Mammary epithelial cell (primary cell): ENCODE measurements at places on chromosomes 5 and 9.

- no peak for DNase-seq
Measured at GRCh38 chr5:17090839-17091238, 126.6 kb upstream of the BASP1 start.

DNA sequence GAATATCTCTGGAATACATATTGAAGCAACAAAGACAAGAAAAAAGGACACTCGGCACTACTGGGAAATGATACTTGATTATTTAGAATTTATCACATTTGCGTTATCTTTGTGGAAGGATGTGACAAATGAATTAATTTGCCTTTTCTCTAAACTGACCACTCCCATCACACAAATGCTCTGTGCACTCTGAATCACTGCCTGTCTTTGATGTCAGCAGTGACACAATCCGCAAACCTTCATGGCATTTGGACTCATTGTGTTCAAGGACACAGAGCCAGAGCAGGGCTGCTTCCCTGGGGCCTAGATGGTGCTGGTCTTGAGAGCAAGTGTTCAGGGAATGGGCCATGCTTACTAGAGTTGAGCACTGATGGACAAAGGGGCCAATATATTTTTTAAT, 4.9 kb upstream of the KIF4B start:
- DNase-seq: no peak

GRCh38 chr9:106619211-106619610, 243.8 kb upstream of the ZNF462 start:
- peak; percentile 66 for DNase-seq

- no peak for DNase-seq
Measured at GRCh38 chr9:93099551-93100275, 3.7 kb downstream of the CARD19 start.

DNA sequence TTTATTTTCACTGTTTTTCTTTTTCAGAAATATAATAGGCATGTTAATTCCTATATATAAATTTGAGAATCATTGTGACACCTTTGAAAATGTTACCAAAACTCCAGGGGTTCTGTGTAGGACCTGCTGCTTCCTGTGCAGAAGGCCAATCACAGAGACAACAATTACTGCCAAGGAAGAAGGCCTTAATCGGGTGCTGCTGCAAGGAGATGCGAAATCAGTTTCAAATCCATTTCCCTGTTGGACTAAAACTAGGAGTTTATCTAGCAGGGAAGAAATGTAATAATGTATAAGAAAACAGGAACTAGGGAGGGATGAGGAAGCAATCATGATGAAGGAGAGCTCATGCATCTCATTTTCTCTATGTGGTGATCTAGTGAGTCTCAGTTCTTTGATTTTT, 209.7 kb upstream of the NUDT12 start:
- no peak for DNase-seq

DNA sequence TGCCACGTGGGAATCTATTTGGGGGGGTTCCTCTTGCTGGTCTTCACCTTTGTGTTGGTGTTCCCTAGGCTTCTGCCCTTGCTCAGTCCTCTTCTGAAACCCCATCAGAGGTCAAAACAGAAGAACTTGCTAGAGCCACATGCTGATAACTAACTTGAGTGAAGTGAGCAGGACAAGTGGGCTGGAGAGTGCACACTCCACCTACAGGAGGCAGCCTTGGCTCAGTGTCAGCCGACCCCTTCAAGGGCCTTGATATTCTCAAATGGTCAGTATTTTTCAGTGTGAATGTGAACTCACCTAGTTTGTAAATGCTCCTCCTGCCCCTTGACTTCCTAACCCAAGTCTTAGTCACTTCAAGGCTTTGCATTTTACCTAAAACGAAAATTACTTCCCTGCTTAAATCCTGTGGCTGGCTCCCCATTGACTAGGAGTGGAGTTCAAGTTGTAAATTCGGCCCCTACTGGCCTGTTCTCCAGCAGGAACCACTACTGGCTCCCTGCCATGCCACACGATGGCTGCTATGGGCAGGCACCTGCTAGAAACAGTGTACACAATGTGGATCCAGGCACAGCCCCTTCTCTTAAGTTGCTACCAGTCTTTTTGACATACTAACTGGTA, 3.6 kb upstream of the SLC1A3 start:
- no peak for DNase-seq

GRCh38 chr9:6330958-6331634, 2.9 kb downstream of the TPD52L3 start:
- DNase-seq: no peak

GRCh38 chr5:148314731-148315130, 2.5 kb downstream of the SPINK7 start:
- no peak for DNase-seq

DNA sequence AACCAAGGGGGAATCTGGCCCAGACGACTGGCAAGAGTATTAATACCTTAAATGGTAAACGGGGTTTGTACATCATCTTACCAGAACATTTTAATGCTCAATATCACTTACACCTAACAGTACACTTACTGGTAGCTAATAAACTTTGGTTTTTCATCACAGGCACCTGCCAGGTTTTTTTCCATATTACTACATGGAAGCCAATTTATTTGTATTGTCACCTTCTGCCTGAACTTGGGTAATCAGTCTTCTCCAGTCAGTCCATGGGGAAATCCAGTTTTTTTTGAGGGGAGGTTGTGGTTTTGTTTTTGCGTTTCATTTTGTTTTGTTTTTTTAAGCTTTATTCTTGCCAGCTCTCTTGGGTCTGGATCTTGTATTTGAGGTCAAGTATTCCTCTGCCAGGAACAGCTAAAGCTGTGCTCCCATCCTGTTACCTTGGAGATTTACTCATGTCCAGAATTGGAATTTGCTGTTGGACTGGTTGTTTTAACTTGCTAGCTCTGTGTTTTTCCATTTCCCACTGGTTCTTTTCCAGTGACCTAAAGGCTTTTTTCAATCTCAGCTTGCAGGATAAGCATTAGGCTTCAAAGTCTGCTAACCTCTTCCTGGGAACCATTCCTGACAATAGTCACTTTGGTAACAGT, 11.1 kb upstream of the NADK2 start:
- DNase-seq: no peak

- DNase-seq: peak; percentile 43
Measured at GRCh38 chr9:100216178-100216787, 117.2 kb downstream of the INVS start.

DNA sequence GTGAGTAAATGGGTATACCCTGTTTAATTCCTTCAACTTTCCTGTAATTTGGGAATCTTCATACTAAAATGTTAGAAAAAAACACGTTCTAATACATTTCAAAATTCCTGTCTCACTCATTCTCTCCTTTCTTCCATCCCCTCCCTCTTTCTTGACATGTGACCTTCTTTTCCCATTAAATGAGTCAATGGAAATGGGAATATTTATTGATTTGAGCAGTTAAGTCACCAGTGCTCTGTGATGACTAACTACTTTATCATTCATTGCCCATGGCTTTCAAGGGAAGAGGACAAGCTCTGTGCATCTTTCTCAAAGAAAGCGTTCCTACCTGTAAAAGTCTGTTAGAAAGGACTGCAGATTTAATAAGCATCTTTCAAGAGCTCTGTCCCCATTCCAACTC, 144.4 kb upstream of the MAP3K1 start:
- no peak for DNase-seq

- DNase-seq: no peak
Measured at GRCh38 chr9:134130503-134131375, 5.1 kb upstream of the WDR5 start.

DNA sequence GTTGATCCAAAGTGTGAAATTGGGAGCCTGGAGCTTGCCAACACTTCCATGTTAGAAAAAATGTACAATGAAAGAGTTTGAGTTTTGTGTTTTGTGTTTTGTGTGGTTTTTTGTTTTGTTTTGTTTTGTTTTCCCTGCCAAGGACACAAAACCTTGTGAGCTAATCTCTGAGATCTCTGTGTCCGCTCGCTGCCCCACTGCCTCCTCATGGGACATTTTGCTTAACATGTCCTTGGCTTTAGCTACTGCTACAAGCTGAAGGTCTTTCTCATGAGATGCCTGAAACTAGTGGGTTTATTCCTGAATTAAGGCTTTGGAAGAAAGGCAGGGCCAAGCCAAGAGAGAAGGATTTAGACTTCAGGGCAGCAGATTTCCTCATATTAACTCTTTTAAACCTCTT, 7.3 kb upstream of the JAKMIP2 start:
- DNase-seq: no peak

DNA sequence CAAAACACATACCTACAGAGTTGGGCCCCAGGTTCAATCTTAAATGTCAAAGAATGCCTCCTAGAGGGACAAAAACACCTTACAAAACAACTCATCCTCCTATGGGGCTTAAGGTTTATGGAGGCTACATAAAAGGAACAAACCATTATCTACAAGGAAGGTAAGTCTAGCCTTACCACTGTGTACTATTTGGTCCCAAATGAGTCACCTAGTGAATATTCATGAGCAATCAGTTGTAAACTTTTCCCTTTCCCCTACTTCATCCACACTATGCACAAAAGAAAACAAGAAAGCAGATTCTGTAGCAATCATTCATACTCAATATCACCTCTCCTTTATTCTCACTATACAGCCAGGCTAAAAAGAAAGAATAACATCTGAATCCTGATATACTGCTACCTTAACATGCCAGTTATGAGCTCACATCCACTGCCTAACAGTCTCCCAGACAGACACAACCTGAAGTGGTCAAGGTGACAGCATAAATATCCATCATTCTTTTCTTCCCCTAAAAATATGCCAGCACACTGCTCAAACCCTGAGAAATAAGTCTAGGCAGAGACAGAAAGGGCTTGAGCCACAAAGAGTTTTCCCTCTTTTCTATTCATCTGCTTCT, 6.2 kb downstream of the OXCT1 start:
- peak; percentile 15 for DNase-seq

DNA sequence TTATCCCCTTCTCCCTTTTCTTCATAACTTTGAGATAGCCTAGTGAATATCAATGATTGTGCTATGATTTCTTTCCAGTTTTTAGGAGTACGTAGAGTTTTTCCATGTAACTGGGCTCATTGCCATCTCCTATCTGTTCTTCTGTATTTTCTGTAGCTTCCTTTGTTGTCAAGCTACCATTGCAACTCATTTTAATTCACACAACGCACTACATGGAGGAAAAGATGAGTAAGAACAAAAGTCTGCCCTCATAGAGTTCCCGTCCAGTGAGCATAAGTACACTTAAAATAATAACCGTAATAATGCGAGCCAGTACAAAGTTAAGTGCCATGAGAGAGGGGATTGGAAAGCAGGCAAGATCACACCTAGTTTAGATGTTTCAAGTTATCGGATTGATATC, 177.7 kb downstream of the PAM start:
- DNase-seq: no peak

DNA sequence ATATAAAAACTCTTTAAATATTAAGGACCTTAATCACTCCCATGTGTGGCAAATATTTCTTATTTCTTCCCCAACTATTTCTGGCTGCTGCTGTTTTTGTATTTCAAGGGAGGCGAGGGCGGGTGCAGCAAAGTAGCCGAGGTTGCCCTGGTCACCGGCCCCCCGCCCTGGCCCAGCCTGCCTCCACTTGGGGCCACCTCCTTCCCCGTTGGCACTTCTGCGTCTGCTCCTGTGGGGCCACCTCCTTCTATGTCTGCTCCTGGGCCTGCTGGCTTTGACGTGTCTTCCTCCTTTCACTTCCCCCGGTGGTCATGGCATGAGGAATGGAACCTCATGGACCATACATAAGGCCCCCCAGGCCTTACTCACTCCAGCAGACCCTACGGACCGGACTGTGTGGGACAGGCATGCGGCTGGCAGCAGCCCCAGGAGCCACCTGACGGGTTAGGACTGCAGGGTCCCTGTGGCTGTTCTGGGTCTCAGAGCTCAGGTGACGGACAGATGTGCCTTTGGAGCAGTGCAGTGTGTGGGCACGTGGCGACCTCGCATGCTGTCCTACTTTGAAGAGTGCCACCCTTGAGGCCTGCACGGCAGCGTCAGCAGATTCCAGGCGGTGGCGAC, 5.8 kb upstream of the ENTPD8 start:
- no peak for DNase-seq

GRCh38 chr5:67315082-67315989, 118.7 kb upstream of the CD180 start:
- peak; percentile 76 for DNase-seq
